ENCODE measurements at places on chromosomes 11 and 22.

DNA sequence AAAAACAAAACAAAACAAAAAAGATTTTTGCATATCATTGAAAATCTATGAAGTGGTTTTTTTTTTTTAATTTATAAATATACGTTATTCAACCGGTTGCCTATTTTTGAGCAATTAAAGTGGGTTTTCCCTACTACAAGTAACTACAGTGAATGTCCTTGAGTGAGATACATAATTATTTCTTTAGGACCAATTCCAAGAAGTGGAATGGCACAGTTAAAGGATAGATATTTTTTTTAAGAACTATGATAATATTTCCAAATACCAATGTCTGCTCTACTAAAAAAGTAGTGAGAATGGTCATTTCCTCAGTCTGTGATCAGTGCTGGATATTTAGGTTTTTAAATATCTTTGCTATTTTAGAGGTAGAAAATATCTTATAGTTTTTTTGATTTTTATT lies 118.8 kb downstream of the TEAD1 start:
- no peak for DNase-seq

- DNase-seq = no peak
These were observed 8.7 kb upstream of the LAYN start for GRCh38 chr11:111531687-111532364.

- DNase-seq = no peak
These were observed 63.1 kb upstream of the YWHAH start for GRCh38 chr22:31881200-31881599.

DNA sequence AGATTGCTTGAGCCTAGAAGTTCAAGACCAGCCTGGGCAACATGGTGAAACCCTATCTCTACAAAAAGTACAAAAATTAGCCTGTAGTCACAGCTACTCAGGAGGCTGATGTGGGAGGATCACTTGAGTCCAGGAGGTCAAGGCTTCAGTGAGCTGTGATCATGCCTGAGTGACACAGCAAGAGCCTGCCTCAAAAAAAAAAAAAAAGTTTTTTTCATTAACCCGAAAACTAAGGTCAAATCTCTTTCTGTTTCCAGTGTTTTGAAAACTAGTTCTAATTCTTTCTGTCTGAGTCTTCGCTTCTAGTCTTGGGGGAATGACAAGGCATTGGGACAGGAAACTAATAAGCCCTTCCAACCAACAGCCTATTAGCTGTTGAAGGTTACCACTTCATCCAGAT lies 57.6 kb downstream of the LIF start:
- DNase-seq = no peak

DNA sequence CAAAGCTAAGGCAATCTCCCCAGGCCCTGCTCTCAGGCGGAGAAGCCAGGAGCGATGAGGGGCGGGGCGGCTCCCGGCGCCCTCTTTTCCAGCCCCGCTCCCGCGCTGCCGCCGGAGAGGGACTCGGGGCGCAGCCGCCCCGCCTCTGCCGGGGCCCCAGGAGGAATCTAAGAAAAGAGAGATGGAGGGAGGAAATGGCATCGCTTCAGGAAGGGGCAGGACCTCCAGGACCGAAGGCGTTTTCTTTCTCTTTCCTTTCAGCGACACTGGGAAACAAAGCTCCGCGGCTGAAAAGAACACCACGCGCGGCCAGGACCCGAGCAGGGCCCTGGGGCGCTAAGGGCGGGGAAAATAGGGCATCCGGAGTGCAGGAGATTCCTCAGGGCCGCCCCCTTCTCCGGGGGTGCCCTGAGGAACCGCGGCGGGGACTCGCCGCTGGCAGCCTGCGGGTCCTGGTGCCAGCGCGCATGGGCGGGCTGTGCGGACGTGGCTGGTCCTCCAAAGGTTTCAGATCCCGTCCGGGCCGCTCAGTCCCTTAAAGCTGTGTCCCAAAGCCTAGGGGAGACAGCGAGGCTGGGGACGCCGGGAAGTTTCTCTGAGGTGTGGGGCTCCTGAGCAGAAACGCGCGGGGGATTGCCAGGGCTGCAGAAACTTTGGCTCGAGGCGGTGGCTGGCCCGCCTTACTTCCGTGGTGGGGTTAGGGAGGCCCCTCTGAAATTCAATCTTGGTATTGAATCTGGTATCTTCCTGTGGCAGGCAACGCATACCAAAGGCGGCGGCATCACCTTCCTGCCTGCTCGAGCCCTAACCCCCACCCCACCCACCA lies 2.8 kb upstream of the BSX start:
- DNase-seq = no peak

DNA sequence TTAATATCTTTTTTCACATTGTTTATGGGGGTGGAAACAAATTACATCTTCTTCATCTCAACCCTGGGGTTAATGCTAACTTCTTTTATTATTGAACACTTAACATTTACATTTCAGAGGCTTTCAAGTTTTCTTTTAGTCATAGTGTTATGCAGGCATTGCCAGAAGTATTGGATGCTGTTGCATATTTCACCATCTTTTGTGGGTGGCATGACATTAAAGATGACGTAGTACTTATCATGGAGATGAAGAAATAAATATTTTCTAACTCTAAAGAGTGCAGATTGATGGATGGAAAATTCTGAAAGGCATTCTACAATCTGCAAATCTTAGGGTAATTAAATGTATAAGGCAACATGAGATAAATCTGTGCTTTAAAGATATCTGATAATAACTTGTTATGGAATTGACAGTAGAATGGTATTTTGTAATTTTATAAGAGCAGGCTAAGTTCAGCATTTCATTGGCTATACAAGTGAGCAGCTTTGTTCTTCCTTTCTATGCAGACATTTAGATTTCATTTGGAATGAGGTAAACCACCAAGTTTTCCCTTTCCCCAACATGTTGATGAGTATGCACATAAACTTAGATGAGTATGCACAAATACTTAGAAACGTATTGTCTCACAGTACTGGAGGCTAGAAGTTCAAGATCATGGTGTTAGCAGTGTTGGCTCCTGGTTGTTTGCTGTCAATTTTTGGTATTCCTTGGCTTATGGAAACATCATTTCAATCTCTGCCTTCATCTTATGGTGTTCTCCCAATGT lies 924.4 kb downstream of the METTL15 start:
- DNase-seq = no peak

- no peak for DNase-seq
These were observed 7.7 kb upstream of the RTN4R start for GRCh38 chr22:20275836-20276235.

GRCh38 chr11:114938799-114939198 lies 260.5 kb downstream of the NXPE2 start:
- DNase-seq = no peak

DNA sequence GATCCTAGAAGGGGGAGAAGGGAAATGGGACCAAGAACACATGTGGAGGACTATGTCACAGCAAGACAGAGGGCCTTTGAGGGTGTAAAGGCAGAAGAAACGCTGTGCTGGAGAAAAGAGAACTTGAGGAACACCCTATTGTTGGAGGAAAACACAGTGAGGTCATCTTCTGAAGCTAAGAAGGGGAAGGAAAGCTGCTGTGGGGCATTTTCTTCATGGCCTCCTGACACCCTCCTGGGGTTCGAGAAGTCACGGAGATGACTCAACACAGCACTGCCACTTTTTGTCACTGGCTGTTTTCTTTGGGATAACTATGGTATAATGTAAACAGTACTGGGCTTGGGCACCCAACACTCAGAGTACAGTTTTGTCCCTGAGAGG lies 492.6 kb upstream of the CADM1 start:
- no peak for DNase-seq

GRCh38 chr11:116993599-116993998 lies 104.6 kb downstream of the SIK3 start:
- DNase-seq = no peak

DNA sequence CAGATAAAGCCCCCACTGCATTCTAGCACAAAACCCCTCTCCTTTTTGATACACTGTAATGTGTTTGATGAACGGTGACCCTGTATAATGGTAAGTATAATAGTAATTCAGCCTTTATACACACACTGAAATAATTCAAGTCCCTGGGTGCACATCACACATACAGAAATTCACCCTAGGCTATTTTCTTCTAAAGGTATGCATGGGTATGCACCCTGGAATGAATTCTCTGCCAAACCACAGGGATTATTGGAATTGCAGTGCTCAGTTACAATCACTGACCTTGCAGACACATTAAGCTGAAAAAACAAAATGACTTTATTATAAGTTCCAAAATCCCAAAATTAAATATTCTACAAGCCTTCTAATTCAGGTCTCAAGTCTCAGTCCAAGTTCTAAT lies 245.9 kb upstream of the FAT3 start:
- DNase-seq = no peak

- DNase-seq = no peak
These were observed 29.3 kb upstream of the OR10D3 start for GRCh38 chr11:124153821-124154220.

DNA sequence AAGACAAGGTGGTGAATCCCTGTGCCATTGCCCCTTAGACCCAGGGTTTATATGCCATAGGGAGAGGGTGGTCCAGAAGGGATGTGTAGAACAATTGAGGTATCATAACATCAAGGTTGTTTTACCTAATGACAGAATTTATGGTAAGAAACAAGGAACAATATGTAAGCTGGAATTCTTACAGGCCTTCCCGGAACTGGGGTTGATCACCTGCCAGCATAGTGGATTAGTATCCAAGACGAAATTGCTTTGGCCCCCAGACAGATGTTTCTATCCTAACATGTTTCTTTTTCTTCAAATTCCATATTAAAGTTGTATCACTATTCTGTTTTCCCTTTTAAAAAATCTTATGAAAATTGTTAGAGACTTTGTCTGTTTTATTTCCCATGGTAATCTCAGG lies 343.8 kb upstream of the ANO3 start:
- DNase-seq = no peak

DNA sequence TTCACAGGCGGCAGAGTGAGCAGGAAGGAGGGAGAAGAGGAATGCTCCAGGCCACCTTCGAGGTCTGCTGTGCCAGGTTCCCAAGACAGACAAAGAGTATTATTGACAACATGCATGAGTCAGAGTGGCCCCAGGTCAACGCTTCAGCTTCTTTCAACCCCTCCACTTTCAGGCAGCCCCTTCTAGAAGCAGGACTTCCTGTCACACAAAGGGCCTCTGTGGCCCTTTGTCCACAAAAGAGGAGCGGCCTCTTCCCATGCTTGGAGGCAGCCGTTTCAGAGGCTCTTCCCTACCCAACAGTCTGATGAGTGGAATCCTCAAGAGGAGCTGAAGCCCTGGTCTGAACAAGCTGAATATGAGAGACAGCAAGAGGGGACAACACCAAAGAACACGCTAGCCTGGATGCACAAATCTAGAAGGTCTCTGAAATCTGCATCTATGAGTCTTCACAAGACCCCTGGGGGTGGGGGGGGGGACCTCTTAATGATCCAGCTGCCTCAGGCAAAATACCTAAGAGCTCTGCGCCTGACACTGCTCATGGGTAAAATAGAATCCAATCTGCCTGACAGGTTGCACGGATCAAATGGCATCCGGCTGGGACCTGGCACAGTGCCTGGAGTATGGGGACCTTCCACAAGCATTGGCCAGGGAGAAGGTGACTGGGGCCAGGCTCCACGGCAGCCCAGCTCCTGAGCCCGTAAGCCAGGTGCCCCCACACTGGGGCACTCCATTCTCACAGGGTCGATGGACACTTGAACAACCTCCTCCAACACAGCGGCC lies 67.5 kb downstream of the PACSIN2 start:
- no peak for DNase-seq

DNA sequence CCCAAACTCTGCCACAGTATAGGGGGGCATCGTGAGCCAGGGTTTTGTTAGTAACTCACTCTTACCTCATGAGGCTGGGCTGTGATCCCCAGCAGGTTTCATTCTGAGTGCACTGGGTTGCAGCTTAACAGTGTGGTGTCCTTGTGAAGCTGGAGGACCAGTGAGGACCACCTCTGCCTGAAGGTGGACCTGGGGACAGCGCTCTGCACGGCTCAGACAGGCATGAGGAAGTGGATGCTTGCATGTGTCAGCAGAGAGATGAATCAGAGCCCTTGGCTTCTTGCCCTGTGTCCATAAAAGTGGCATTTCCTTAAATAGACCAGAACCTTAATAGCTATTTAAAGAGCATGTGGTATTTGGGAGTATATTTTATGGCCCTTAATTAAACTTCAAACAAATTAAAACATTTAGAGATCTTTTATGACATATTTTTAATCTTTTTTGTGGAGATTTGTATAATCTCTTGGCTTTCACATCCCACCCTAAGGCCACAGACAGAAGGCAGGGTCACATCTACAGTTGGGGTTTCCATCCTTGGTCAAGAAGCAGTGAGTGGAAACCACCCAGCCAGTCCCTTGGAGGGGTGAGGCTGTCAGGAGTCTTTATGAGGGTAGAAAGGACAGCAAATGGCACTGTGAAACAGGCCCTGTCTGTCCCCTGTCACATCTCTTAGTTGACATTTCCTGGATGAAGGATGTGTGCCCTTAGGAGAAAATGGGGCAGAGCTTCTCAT lies 24.8 kb upstream of the ADORA2A start:
- DNase-seq = no peak

GRCh38 chr22:31474743-31475142 lies 14.9 kb downstream of the EIF4ENIF1 start:
- no peak for DNase-seq

- no peak for DNase-seq
These were observed 307.5 kb downstream of the ETS1 start for GRCh38 chr11:128279866-128280265.

DNA sequence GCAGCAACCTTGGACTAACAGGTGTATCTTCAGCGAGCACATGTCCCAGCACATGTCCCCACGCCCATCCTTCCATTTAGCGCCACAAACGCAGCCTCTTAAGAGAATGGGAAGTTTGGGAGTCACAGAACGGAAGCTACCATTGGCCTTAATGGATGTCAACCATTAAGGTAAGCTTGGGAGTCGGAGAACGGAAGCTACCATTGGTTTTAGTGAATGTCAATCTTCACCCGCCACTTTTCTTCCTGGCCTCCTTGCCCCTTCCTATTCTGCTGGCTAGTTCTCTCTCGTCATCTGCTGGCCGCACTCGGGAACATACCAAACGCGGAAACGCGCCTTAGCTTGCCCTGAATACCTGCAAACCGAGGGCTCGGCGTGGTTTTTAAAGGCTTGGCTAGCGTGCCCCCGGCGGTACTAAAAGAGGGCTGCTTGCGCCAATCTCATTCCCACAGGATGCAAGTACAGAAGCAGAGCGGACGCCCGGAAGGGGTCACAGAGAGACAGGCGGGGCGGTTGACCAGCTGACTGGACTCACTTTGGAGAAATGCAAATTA lies 24.3 kb downstream of the GLYATL1 start:
- DNase-seq = no peak

GRCh38 chr22:47598864-47599263 lies 836.4 kb downstream of the TBC1D22A start:
- DNase-seq = no peak

GRCh38 chr22:23223569-23224317 lies 43.4 kb downstream of the BCR start:
- no peak for DNase-seq

GRCh38 chr11:119991022-119991404 lies 146.9 kb downstream of the TRIM29 start:
- no peak for DNase-seq

DNA sequence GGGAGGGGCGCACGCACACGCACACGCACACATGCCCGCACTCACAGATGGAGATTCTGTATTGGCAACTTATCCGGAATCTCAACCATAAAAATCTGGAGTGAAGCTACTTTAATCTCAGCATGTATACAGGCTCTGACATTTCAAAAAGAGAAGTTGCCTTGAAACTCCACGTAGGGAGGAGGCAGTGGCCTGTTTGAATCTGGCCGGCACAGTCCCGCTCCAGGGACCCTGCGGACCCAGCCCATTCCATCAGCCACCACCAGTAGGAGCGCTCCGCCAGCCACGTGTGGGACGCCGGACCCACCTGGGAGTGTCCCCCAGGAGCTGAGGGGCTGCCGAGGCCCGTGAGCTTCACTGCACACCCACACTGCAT lies 1.9 kb upstream of the SYT8 start:
- DNase-seq = no peak

Data from GM19239 (cell line).